Uterus (tissue), 4 donors: ENCODE measurements at places on chromosomes 7 and 10. TPM values are rescaled to one million over a fixed set of nuclear protein-coding genes. Genes with fewer than 3 reads are reported as not detected.

Gene ADCY1
- not detected for total RNA-seq

Gene IGFBP1
- not detected for total RNA-seq

Gene CRYGN
- total RNA-seq = 2.4 TPM

- DNase-seq = no peak
Measured at GRCh38 chr10:6578795-6579182, 1.3 kb downstream of the PRKCQ start.

- peak; percentile 92 for DNase-seq
Measured at GRCh38 chr7:95596198-95597063, at the start of gene PDK4. PDK4 (minus strand) TSS chr7:95596516; CDS start chr7:95596293, 223 bp downstream.

- no peak for DNase-seq
Measured at GRCh38 chr10:71087622-71088021, 124.7 kb upstream of the UNC5B start.

GRCh38 chr10:95456516-95456915 lies 104.7 kb downstream of the SORBS1 start:
- no peak for DNase-seq

GRCh38 chr7:4948402-4948801 lies 10.6 kb downstream of the MMD2 start:
- no peak for DNase-seq

GRCh38 chr7:3942816-3943745 lies 642.0 kb downstream of the SDK1 start:
- no peak for DNase-seq

DNA sequence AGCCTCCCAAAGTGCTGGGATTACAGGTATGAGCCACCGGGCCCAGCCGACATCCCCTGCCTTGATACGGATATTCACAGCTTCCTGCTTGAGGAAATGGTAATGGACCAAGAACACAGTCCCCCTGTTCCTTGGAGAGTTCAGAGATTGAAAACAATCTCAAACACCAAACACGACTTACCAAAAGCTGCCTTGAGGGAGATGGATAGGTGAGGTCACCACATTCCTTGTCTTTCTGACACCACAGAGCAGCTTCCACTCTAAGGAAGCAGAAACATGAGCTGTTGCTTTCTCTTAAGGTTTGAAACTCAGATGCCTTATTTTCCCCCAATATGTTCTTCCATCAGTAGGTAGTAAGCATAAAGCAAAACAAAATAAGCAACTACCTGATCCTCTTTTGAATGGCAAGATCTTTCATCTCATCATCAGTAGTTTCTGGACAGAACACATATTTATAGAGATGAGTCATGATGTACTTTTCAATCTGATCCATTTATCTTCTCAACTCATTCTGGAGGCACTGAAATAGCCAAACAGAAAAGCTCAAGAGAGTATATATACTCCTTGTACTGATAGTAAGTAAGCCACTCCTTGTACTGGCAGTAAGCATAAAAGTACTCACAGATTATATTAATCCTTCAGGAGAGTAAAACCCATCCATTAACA lies 199.1 kb upstream of the KCTD7 start:
- no peak for DNase-seq

DNA sequence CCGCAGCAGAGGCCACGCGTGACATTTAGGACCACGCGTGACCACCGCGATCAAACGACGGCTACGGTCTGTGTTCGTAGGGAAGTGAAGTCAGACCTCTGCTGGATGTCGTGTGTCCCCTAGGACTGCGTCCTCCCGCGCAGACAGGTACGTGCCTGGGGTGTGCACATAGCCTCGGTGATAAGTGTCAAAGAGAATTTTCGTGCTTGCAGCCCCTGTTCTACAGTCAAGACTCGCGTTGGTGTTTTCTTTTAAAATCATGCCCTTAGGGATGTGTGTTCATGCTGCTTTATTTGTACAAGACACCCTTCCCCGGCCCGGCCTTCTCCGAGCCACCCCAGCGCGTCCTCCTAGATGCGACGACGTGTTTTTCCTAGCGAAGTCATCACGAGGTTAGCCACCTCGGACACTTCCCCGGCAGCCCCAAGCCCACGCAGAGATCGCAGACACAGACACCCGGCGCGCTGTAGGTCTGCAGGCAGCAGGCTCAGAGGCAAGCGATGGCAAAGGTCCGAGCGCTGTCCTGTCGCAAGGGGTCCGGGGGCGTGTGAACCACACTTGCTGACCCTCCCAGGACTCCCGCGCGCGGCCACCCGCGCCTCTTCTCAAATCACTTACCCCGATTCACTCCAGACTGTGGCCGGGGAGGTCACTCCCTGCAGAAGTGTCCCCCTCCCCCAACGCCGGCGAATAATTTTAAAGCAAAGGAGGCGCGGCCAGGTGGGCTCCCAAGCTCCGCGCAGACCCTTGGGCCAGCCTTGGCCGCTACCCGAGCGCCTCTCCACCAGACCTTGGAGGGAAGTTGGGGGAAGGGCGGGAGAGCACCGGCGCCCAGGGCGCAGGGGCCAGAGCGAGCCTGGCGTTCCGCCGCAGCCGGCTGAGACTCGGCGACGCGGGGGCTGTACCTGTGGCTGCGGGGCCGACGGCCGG lies 552 bp downstream of the MKX start:
- DNase-seq = no peak

GRCh38 chr10:132870426-132870825 lies 71.9 kb downstream of the CFAP46 start:
- peak; percentile 3 for DNase-seq

DNA sequence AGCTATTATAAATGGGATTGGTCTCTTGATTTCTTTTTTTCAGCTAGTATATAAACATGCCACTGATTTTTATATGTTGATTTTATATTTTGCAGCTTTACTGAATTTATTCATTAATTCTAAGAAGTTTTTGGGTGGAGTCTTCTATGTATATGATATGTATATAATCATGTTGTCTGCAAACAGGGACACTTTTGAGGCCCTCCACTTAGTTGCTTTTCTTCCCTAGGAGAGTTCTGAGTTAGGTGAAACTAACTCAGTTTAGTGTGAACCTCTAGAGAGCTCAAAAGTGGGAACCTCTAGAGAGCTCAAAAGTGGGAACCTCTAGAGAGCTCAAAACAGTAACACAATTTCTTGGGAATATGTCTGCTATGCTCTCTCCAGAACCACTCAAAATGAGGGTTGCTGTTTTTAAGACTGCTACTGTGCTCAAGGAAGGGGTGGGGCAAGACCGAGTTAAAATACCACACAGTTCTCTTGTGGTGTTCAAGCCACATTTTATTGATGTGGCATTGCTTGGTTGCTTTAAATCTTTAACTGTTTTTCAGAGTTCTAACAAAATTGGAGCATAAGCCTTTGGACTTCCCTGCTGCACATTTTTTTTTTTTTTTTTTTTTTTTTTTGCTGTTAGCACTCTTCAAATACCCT lies 13.2 kb downstream of the CCDC7 start:
- DNase-seq = no peak

- DNase-seq = no peak
Measured at GRCh38 chr7:40810274-40810673, 675.5 kb downstream of the SUGCT start.
